Spinal cord (tissue), 10 donors: ENCODE measurements at places on chromosomes 12 and 14. TPM values are rescaled to one million over a fixed set of nuclear protein-coding genes. Genes with fewer than 3 reads are reported as not detected.

DNA sequence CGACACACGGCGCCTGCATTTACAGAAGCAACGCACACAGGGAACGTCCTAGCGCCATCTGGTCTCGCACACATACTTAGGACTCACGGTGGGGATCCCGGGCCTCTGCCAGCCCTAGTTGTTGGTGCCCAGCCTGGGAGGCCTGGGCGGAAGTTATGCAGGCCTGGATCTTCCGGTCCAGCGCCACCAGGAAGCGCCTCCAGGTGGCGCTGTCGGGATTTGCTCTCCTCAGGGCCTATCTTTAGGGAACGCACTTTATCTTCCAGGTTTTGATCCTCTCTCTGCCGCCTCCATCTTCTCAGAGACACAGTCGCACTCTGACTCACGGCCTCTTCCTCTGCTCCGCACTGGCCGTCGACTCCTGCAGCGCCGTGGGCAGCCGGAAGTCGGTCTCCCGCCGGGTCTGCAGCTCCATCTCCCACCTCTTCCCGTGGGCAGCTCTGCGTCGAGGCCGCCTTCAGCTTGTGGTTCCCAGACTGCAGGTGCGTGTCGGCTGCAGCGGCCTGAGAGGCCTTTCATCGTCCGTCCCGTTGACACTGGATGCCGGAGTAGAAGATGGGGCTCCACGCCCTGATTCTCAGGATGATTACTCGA lies 760.4 kb downstream of the TMEM121 start:
- no peak overlapping the region for H3K27ac ChIP-seq
- DNase-seq: no peak
- no peaks in the 10 kb centered on the region for H3K27me3 ChIP-seq
- no peaks in the 10 kb centered on the region for H3K4me1 ChIP-seq

RBP5 gene
- total RNA-seq: 0.20 TPM

DHH gene
- total RNA-seq: 8.1 TPM

- H3K4me3 ChIP-seq: no peak overlapping the region
- no peak for DNase-seq
- H3K4me1 ChIP-seq: no peaks in the 10 kb centered on the region
- H3K27ac ChIP-seq: no peak overlapping the region
These were observed 57.8 kb downstream of the LIN52 start for GRCh38 chr14:74142523-74142922.

GRCh38 chr14:32012062-32012461 lies 65.0 kb upstream of the ARHGAP5 start:
- peaks cover 4% of the 10 kb centered on the region for H3K4me1 ChIP-seq
- no peak overlapping the region for H3K4me3 ChIP-seq
- H3K27ac ChIP-seq: no peak overlapping the region
- no peaks in the 10 kb centered on the region for H3K36me3 ChIP-seq

DNA sequence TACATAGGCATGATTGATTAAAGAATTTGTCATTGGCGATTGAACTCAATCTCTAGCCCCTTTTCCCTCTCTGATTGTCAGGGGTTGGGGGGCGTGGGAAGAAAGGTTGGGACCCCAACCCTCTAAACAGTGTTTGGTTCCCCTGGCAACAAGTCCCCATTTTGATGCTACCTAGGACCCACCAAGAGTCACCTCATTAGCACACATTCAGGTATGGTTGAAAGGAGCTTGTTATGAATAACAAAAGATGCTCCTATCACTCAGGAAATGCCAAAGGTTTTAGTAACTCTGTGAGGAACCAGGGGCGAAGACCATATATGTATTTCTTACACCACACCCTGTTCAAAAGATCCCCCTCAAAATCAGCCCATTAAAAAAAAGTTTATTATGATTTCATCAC lies 14.3 kb downstream of the RNF212B start:
- no peak overlapping the region for H3K4me3 ChIP-seq
- H3K36me3 ChIP-seq: no peaks in the 10 kb centered on the region
- no peak overlapping the region for H3K27ac ChIP-seq
